ENCODE measurements at places on chromosomes 4 and X.

DNA sequence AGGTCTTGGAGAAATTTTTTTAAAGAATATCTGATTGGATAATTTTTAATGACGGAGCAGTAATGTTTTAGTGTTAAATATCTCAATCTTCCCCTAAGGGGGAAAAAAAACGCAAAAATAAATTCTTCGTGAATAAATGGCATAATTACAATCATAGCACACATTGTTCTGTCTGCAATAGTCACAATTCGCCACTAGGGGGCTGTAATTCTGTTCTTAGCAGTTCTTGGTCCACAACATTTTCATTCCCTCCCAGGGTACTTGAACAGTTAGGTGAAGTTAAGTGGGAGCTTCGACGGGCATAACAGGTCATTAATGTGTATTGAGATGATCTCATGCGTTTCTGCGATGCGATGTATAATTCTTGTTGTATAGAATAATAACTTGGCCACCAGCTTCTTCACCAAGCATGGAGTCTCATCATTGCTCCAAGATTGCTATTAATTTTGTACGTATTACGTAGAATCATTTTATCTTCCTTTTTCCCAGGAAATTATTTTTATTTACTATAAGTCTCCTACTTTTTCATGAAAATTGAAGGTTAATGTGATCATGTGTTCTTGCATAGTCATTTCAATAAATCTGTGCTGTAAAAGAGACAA lies 27.2 kb downstream of the HTR2C start:
- no peak for DNase-seq

GRCh38 chrX:37779857-37780256 lies at the start of gene CYBB:
TSS of gene CYBB (plus strand) at chrX:37780059. CDS start at chrX:37780078, 19 bp downstream.
- DNase-seq, result no peak

DNA sequence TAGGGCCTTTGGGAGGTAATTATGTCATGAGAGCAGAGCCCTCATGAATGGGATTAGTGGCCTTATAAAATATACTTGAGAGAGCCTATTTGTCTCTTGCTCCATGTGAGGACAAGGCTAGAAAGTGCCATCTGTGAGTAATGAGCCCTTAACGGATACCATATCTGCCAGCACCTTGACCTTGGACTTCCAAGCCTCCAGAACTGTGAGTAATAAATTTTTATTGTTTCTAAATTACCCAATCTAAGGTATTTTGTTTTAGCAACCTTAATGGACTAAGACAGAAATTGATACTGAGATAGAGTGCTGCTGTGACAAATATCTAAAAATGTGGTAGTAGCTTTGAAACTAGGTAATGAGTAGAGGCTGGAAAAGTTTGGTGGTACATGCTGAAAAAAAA lies 285.0 kb upstream of the DIPK2B start:
- no peak for DNase-seq

DNA sequence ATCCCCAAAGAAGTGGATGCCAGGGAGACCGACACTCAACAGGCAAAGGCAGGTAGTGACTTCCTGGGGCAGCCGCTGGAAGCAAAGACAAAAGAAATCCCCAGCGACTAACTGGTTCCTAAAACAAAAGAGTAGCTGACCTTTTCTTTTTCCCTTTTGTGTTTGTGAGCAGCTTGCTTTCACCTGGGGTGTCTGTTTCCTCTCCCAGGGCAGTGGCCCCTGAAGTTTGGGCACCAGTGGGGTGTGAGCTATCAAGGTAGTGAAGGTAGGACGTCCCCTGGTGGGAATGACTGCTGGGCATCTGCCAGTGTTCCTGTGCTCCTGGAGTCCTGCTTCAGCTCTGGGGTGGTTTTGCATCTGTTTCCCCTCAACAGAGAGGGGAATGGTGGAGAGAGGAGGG lies 41.6 kb upstream of the STIM2 start:
- DNase-seq, result no peak

GRCh38 chrX:97074400-97074799 lies 190.7 kb downstream of the RPA4 start:
- DNase-seq, result no peak

DNA sequence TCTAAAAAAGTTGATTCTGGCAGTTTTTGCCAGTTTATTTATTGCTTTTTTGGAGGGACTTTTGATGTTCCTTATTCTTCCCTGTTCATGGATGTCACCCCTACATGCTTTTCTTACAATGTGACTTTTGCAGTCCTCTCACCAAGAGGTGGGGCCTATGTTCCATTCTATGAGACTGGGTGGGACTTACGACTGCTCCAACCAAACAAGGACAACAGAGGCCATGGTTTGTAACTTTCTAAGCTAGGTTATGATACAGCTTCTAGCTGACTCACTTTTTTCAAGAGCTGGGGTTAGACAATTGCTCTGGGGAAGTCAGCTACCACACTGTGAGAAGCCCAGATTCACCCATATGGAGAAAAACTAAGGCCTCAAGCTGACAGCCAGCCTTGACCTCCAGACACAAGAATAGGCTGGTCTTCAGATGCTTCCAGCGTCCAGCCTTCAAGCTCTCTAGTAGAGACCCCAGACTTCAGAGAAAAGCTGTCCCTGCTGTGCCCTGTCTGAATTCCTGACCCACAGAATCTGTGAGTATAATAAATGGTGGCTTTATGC lies 39.5 kb downstream of the ENOPH1 start:
- no peak for DNase-seq

DNA sequence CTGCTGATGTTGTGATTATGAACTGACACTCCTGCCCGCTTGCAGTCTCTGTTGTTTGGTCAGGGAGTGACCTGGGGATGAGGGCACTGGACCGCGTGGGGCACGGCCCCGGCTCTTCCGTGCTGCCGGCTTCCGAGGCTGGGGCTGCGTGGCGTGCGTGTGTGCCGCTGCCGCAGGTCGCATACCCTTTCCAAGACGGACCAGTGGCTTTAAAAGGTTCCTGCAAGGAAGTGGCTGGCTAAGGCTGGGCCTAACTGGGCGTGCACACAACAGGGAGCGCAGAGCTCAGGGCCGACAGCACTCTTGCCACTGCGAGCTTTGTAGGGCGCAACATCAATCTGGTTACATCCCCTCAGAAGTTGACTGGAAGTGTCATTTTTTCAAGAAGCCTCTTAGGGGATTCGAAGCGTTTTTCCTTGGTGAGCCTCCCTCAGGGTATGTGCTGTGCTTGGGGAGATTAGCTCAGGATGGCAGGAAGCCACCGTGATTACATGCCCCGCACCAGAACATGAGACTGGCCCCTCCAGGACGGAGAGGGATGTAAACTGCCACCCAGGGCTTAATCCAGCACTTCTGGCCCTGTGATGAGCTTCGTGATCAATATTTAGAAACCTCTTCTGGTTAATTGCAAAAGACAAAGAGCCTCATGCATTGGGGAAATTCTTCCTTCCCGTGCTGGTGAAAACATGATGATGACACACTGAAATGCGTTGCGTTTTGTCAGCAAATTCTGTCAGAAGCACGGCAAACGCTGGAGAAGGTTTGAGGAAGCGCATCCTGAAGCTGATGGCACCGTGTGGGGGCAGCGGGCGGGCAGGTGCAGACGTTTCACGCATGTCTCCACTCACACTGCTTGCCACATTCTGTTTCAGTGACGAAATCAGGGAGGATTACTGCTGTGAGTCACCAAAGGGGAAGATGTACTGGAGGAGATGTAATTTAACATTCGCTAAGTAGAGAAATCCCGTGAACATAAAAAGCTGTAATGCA lies 11.1 kb downstream of the MAEA start:
- DNase-seq, result no peak

DNA sequence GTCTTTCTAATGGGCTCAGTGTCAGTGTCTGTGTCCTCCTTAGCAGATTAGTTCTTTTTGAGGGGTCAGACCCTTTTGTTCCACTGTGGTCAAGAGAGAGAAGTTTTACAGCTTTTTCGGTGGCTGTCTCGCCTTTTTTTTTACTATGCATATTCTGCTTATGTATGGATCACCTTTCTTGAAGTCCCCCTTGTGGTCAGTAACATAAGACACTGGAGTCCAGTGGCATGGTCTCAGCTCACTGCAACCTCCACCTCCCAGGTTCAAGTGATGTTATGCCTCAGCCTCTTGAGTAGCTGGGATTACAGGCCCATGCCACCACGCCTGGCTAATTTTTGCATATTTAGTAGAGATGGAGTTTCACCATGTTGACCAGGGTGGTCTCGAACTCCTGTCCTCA lies 54.0 kb upstream of the PGRMC2 start:
- DNase-seq, result no peak

GRCh38 chr4:127965803-127966175 lies 583 bp downstream of the ABHD18 start:
- DNase-seq, result peak; percentile 45

DNA sequence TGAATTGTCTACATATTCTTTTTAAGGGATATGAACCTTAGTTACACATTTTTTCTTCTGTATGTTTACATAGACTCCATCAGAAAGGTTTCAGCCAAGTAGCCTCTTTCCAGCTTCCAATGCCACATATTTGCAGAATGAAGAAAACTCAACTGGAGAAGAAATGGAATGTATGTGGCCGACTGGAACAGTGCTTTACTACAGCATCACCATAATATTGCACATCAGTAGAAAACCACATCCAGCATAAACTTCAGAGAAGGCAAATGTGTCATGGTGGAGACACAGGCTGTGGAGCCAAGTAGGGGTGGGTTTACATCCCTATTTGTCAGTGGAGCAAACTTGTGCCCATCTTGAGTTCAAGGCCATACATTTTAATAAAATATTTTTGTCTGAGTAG lies 204.8 kb upstream of the LDB2 start:
- DNase-seq, result no peak

All from stimulated activated CD8-positive, alpha-beta memory T cell treated with anti-CD3 and anti-CD28 coated beads, Interleukin-2, amount 100 ng/mL, for 1 hour (primary cell).